Activated T-cell treated with anti-CD3 and anti-CD28 coated beads, Interleukin-2, amount 50 U/mL, for 24 hours (primary cell): ENCODE measurements at places on chromosomes 7 and 10.

- DNase-seq = no peak
These were observed 170.1 kb downstream of the GATA3 start for GRCh38 chr10:8224591-8224990.

GRCh38 chr7:98423043-98423442 lies 22.2 kb upstream of the BAIAP2L1 start:
- DNase-seq = no peak

GRCh38 chr10:112095731-112096130 lies 87.8 kb downstream of the GPAM start:
- DNase-seq = no peak

- DNase-seq = peak; percentile 65
These were observed 30.2 kb upstream of the ANKRD2 start for GRCh38 chr10:97542169-97543024.
